Activated T-cell treated with anti-CD3 and anti-CD28 coated beads, Interleukin-2, amount 50 U/mL, for 72 hours (primary cell): ENCODE measurements at places on chromosomes 12 and 14. TPM values are rescaled to one million over a fixed set of nuclear protein-coding genes. Genes with fewer than 3 reads are reported as not detected.

The PZP gene
- not detected for total RNA-seq

DNA sequence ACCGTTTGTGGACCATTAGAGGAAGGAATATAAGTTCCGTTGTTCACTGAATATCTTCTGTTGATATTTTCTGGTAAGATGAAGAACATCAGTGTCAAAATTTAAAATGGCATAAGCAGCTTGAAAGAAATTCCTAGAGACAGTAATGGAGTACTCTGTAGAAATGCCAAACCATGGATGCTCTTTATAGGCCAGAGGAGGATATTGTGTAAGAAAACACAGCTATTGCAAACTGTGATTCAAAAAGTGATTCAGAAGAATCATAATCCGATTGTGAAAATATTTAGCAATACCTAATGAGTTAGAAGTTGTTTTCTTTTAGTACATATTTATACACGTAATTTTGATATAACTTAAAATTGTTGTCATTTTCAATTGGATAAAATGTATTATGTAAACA lies 102.8 kb downstream of the SLC16A7 start:
- no peaks in the 10 kb centered on the region for H3K27me3 ChIP-seq
- H3K36me3 ChIP-seq, result no peaks in the 10 kb centered on the region
- H3K27ac ChIP-seq, result no peak overlapping the region
- no peak overlapping the region for H3K4me3 ChIP-seq
- H3K4me1 ChIP-seq, result peaks cover 5% of the 10 kb centered on the region

DNA sequence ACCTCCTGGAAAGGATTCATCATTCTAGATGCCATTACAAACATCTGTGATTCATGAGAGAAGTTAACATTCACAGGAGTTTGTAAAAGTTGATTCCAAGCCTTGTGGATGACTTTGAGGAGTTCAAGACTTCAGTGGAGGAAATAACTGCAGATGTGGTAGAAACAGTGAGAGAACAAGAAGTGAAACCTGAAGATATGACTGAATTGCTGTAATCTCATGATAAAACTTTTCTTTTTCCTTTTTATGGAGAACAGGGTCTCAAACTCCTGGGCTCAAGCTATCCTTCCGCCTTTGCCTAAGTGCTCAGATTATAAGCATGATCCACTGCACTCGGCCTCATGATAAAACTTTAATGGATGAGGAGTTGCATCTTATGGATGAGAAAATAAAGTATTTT lies 64.5 kb upstream of the GTF2A1 start:
- H3K4me1 ChIP-seq, result no peaks in the 10 kb centered on the region
- H3K36me3 ChIP-seq, result no peaks in the 10 kb centered on the region
- no peak overlapping the region for H3K27ac ChIP-seq
- no peak for DNase-seq
- H3K27me3 ChIP-seq, result peaks cover 5% of the 10 kb centered on the region

GRCh38 chr14:28661171-28661772 lies 105.3 kb upstream of the FOXG1 start:
- no peak for DNase-seq
- H3K4me3 ChIP-seq, result no peak overlapping the region
- H3K27ac ChIP-seq, result no peak overlapping the region

DNA sequence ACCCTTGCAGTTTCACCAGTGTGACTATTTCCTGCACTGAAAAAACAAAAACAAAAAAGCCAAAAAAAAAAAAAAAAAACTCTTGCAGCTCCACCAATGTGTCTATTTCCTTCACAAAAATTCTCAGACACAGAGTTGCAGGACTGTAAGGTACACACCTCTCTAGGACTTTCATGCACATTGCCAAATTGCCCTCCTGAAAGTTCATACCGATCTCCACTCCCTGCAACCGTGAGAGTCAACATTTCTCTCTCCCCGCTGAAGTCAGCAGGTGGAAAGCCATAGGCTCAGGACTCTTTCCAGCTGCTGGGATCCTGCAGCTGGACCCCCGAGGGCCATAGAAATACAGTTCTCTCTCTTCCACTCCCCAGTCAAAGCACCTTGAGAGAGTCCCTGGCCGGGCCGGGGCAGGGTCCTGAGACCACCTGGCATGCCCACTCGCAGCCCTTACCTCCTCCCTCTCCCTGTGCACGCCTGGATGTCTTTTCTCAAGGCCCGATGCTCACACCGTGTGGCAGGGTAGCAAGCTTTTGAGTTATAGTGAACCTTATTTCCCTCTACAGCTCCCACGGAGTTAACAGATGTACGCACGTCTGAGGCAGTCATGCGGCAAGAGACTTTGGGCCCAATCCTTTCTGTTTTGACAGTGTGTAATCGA lies 23.6 kb downstream of the MMAB start:
- H3K4me1 ChIP-seq, result peaks cover 3% of the 10 kb centered on the region
- no peak overlapping the region for H3K27ac ChIP-seq
- no peak overlapping the region for H3K4me3 ChIP-seq
- DNase-seq, result no peak
- H3K27me3 ChIP-seq, result peaks cover 22% of the 10 kb centered on the region

DNA sequence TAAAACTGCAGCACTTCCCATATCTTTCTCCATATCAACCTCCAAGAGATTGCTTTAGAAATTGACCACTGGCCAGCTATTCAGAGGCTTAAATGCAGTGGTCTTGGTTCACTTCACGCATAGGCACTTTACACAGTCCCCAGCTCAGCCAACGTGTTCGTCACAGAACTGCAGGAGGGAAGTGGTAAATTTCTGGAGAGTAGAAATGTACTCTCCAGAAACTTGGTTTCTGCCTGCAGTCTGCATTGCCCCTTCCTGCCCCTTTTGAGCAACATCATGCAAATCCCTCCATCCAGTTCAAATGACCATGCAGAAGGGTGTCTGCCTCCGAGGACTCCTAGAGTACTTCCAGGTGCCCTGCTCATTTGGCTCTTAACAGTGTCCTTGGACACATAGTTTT lies 42.7 kb upstream of the NEDD1 start:
- no peak overlapping the region for H3K27ac ChIP-seq
- no peaks in the 10 kb centered on the region for H3K36me3 ChIP-seq
- H3K4me1 ChIP-seq, result peaks cover 4% of the 10 kb centered on the region
- no peak overlapping the region for H3K4me3 ChIP-seq
- no peak for DNase-seq

The ANKRD33 gene
- not detected for total RNA-seq

DNA sequence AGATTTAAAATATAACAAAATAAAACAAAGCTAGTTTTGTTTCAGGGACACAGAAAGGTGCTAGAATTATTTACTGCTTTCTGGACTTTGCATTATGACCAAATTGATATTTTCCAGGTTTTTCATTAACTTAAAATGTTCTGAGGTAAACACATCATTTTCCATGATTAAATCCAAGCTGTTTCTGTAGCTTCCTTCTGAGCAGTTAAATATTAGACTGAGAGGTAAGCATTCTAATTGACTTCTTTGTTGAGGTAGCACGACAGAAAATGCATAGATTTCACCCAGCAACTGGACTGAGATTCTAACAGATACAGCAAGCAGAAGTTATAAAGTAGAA lies 98.3 kb downstream of the BMP4 start:
- H3K4me3 ChIP-seq, result no peak overlapping the region
- no peaks in the 10 kb centered on the region for H3K4me1 ChIP-seq
- peaks cover 5% of the 10 kb centered on the region for H3K27me3 ChIP-seq
